ENCODE measurements at places on chromosomes 5 and 9.
A peak's percentile ranks its signal among the peaks of the same experiment; 100 is the strongest.

DNA sequence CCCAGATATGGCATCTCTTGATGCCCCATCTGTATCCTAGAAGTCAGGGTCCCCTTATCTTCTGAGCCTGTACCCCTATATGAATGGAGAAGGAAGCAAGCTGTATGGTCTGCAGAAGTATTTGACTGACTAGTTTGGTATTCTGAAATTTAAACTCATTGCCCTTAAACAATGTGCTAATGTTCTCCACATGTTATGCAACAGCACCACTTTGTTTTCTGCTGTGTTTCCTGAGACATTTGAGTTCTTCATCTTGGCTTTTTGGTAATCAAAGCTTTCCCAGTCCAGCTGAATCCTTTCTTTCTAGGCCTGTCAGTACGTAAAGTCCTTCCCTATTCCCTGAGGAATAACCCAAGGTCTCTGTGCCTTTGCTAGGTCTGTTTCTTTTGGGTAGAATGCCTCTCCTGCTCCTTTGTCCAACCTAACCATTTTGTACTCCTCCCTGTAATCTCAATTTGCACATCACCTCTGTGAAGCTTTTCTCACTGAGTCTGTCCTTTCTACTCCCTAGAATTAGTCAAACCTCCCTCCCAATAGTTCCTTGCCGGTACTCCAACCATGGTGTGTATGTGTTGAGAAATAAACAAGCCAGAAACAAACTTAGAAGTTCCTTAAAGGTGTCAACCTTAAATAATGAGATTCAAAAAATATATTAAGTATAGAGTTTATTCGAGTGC, 72.1 kb upstream of the HSPB3 start:
- no peak for DNase-seq

DNA sequence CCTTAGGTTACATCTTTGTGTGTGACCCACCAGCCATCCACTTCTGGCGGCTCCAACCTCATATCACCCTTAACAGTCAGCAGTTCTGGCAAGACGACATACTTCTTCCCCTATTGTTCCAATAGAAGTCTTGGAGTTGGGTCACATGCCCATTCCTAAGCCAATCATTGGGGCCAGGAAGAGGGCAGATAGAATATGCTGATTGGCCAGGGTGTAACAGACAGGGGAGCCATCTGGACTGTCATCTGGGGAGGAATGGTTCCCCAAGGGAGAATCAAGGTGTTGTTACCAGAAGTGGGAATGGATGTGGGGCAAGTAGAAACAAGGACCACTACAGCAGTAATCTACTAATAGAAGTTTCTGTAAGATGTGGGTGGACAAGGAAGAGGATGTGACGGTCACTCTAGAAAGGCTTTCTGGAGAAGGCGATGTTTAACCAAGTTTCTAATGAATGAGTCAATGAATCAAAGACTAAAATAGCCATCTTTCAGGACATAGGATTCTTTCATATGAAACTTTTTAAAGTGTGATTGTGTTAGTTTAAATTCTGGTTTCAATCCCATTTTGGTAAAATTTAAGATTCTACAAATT, 200.4 kb downstream of the ARHGAP26 start:
- no peak for DNase-seq

GRCh38 chr9:26131886-26132285, 453.6 kb upstream of the TUSC1 start:
- DNase-seq = no peak

GRCh38 chr5:40386289-40386688, 293.4 kb upstream of the PTGER4 start:
- no peak for DNase-seq

DNA sequence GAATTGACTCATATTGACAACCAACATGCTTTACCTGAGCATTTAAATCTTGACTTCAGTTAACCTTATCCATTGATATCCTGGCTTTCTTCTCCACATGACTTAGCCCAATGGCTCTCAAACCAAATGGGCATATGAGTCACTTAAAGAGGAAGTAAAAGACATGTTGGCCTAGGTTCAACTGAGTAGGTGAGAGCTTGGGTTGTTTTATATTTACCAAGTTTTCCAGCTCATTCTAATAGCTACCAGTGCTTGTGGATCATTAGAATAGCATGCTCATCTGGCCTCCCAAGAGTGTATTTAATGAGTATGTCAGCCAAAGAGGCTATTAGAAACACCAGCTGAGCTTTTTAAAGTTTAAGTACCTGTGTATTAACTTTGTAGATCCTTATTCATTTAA, 1049.0 kb downstream of the PTPRD start:
- DNase-seq = peak; percentile 55

- no peak for DNase-seq
Observed at GRCh38 chr5:36655161-36655560, 48.8 kb downstream of the SLC1A3 start.

- no peak for DNase-seq
Observed at GRCh38 chr5:96660971-96661854, 963 bp upstream of the CAST start.

DNA sequence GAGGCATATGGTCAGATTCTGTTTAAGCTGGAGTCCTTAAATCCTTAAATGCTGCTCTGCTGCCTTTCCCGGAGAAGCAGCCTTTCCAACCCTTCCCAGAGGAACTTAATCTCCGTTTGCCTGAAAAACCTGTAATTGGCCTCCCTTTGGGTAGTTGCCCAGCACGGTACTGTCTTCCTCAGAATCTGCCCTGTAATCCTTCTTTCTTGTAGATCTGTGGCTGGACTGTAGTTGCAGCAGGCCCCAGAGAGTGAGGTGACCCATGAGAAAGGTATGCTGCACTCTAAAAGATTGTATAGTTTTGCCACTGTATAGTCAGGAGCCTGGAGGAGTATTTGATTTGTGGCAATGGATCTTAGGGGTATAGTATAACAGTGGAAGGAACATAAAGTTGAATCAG, 11.7 kb downstream of the SPIN1 start:
- no peak for DNase-seq

DNA sequence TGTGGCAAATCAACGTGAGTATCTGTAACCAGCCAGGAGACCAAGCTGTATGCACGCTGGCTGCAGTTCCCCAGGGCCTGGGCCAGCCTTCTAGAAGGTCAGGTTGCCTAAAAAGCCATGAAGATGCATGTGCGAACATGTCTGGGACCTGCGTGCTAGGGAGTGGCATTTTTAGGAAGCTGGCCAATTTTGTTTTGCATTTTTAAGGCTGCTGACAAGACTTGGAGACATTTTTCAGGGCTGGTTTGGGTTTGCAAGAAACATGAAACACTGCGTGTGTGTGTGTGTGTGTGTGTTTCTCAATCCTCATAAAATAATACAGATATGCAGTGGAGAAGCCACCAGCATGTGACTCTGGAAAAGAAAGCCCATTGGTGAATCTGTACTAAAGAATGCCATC, 5.1 kb downstream of the TGFBI start:
- DNase-seq = no peak

GRCh38 chr9:130347931-130348330, 82.4 kb downstream of the HMCN2 start:
- no peak for DNase-seq

GRCh38 chr5:87413343-87413645, 564 bp upstream of the CCNH start:
- no peak for DNase-seq

GRCh38 chr5:123997462-123998215, 485.7 kb downstream of the CSNK1G3 start:
- no peak for DNase-seq

GRCh38 chr9:121455527-121456239, 44.0 kb downstream of the GGTA1 start:
- no peak for DNase-seq

GRCh38 chr5:102611312-102611711, 112.5 kb upstream of the SLCO6A1 start:
- no peak for DNase-seq

GRCh38 chr9:120663380-120663779, 50.9 kb downstream of the MEGF9 start:
- no peak for DNase-seq

- no peak for DNase-seq
Observed at GRCh38 chr5:143314099-143314498, 89.4 kb downstream of the NR3C1 start.

- DNase-seq = no peak
Observed at GRCh38 chr5:17114715-17115599, 102.5 kb upstream of the BASP1 start.

DNA sequence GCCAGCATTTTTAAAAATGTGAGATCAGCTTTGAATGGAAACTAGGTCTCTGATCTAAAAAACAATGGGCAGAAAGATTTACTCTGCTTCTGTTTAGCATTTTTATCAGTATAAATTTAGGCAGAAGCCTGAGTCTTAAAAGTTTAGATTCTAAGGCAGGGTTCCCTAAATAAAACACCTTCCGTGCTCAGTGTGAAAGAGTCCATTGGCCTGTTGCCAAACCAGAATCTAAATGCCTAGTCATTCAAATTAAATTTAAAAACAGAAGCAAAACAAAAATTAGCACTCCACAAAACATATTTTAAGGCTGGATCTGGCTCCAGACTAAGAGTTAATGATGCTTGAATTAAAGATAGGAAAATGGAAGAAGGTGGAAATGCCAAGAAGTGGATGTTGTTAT, 4.5 kb downstream of the TYRP1 start:
- no peak for DNase-seq

DNA sequence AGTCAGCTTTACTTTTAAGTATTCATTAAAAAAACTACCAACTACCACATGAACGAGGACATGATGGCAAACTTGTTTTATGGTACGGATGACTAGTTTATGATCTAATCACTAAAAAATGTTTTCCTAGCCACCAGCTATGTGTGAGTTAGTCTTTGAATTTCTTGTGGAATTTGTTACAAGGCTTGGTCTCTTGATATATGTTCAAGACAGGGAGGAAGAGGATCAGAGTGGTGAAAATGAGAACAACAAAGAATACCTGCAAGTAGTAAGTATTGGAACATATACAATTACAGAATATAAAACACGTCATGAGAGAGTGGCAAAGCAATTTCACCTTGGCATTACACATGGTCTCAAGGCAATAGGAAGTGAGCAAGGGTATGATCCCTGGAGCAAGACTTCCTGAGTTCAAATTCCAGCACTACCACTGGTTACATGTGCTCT, 548.6 kb upstream of the TLE4 start:
- DNase-seq = no peak

DNA sequence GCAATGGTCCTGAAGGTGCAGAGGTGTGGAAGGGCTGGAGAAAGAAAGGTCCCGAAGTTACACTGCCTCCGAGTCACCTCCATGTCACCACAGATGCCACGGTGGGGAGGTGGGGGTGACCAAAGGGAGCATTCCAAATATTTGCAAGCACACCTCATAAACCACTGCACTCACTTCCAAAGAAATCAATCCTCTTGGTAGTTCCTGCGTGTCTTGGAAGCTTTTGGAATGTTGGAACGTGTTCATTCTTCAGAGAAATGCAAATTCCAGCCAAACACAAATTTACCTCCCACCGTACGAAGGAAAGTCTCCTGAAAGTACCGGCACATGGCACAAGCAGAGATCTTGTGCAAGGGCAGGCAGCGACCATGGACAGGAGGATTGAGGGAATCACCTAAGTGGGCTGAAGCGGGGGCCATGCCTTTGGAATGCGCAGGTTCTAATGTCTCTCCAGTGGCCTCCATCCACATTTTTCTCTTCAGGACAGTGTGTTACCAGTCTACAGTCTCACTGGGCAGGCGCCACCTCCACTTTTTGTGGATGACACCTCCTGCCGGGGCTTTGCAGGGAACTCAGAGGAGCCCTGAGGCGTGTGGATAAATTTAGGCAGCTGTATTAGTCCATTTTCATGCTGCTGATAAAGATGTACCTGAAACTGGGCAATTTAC, 54.0 kb downstream of the NSUN2 start:
- DNase-seq = no peak

GRCh38 chr5:43674536-43674935, 71.6 kb downstream of the NNT start:
- no peak for DNase-seq

DNA sequence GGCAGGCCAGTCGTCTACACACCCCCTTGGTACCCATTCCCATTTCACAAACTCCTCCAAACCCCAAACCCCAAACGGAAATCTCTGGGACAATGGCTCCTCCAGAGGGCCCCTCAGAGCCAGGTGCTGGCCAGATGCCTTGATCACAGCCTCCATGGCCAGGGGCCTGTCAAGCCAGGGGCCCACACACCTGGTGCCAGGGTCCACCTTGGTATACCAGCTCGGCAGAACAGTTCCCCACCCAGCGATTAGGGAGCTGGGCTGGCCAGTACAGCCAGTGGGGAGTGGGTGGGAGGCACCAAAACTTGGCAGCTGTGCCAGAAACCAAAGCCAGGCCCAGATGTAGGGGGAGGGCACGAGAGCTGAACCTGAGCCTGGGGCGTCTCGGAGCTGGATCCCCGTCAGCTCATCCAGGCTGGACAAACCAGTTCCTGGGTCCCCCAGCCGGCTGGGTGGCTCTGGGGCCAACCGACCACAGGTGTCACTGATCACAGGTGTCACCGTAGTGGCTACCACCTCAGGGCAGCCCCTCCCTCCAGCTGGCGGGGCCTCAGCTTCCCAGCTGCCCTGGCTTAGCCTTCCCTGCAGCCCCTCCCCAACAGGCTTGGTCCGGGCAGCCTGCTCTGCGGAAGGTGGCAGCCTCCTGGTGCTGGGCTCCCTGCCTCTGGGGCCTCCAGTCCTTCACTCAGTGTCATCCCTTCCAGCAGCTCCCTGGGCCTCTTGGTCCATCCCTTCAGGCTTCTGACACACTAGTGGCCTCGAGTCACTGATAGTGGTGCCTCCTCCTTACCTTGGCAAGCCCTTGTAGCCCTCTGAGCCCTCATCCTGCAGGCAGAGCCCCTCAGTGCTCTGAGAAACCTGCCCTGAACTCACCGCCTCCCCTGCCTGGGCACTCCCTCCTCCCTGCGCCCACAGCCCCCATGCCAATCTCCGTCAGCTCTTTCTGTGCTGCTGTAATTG, 6.6 kb upstream of the RMND5B start:
- no peak for DNase-seq

- DNase-seq = no peak
Observed at GRCh38 chr9:80259079-80259478, 687.3 kb downstream of the TLE4 start.

DNA sequence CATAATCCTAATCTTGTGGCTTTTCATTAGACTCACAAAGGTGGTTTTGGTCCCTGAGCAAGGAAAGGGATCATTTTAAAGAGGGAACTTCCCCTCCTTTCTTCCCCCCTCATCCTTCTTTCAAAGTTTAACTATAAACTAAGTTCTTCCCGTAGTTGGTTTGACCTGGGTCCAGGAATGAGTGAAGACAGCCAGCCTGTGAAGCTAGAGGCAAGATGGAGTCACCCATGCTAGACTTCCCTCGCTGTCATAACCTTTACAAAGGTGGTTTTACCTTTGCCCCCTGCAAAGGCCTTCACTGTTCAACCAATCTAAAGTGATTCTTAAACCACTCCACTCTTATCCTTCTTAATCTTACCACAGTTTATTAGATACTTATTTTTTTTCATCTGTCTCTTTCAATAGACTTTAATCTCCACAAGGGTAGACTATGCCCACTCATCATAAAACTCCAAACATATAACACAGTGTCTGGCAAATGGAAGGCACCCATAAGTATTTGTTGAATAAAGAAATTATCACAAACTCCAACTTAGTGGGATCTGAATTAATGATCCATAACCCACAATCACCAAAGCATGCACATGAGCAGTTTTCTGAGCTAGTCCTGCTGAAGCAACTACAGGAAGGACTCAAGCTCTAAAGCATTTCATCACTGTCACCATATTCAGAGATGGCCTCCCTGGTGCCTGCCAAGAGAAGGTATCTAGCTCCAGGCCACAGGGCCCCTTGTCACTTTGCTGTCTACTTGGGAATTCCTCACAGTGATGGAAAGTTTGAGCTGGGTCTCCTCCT, 369.0 kb downstream of the SPOCK1 start:
- no peak for DNase-seq

GRCh38 chr9:121443981-121444380, 55.7 kb downstream of the GGTA1 start:
- DNase-seq = no peak
